Fibroblast of pulmonary artery (primary cell): ENCODE measurements at places on chromosomes 12 and 14.

GRCh38 chr12:22477894-22478287 is 66.5 kb downstream of the C2CD5 start:
- DNase-seq = peak; percentile 79

DNA sequence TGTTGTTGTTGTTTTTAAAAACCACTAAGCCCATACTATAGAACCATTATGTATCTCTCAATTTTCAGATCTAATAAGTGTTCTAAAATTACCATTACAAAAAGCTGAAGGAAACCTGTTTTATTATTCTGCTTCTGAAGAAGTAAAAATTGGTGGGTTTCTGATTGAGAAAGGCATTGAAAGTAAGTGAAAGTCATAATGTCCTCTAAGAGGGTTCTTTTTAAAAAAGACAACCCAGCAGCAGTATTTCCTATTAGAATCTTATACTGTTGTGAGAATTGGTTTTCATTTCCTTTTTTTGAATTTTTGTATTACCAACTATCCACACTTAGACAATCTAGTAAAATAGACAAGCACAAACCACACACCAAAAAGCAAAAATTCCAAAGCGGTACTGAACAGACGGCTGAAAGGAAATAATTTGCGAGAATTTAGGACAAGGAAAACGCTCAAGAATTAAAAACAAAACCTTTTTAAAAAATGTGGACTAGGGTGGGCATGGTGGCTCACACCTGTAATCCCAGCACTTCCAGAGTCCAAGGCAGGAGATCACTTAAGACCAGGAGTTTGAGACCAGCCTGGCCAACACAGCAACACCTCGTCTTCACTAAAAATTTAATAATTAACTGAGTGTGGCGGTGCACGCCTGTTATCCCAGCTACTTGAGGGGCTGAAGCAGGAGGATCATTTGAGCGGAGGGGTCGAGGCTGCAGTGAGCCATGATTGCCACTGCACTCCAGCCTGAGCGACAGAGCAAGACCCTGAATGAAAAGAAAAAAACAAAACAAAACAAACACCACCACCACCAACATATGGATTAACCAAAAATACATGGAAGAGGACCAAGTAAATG is 66.7 kb upstream of the AP4S1 start:
- no peak for DNase-seq

DNA sequence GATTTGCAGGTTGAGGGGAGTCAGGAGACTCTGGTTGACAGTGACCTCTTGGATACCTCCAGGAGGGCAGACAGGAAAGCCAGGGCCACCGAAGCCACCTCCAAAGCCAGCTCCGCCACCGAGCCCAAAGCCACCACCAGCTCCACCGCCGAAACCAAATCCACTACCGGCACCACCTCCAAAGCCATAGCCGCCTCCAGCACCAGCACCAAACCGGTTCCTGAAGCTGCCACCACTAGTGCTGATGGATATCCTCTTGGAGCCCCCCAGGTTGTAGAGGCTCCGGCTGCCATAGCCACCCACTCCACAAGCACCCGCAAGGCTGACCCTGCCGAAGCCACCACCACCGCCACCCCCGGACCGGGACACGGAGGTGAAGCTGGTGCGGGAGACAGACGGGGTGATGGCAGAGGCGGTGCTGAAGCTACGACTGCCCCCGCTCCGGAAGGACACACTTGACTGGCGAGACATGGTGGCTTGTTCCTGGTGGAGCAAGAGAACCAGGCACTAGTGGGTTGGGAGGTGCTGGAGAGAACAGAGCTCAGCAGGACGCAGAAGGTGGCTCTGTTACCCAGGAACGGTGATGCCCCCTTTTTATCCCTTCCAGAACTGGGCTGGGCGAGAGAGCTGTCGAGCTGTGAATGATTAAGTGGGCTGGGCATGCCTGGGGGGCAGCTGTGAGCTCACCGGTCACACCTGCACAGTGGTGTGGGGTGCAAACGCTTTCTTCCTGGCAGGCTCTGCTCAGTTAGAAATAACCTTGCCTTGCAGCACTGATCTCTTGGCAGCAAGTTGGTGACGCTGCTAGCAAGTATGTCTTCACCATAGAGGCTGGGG is at the start of gene KRT5:
KRT5 (minus strand) TSS at position 569 of the 837 bp plus-strand sequence; CDS start at position 471, 98 bp downstream.
- no peak for DNase-seq

- DNase-seq = peak; percentile 21
These were observed 164.2 kb downstream of the CHST11 start for GRCh38 chr12:104620837-104621531.

DNA sequence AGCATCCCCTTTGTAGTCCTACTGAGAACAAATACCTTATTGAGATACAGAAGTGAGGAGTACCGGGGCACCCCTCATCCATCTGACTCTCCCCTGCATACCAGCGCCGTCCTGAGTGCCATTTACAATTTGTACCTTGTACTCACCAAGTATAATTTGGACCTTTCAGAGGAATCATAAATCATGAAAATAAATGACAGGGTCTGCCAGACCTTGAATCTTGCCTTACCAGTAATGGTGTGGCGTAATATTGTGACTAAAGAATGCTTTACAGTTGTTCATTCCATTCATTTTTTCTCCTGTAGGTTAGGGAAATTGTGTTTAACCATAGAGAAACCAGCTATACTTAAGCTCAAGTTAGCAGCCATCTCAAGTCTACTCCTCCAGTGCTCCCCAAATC is 243.7 kb upstream of the RGS6 start:
- peak; percentile 63 for DNase-seq

DNA sequence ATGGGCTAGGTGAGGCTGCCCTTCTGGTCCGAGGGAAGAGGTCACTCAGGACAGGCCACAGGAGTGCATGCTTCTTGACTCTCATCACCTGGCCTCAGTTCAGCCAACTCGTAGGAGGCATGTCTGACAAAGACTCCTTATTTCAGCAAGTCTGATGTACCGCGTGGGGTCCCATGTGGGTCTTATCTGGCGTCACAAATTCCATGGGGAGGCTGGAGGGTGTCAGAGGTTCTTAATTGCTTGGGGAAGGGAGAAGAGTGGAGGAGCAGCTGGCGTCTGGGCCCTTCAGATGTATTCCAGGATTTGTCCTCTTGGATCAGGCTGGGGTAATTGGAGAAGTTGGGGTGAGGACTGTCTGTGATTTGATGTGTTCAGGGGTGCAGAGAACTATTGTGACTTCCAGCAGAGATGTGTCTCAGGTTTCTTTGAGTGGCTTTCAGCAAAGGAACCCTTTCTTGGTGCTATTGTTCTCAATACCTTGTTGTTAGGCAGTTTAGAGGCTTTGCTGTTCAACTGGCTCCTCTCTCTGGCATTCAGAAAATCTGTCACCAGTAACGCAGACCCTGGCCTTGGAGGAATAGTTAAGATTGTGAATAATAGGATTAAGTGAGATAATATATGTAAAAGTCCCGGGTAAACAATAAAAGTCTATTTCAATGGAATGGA is 60.1 kb downstream of the SUSD6 start:
- DNase-seq = no peak

- peak; percentile 64 for DNase-seq
These were observed 5.1 kb upstream of the TNFAIP2 start for GRCh38 chr14:103118018-103118662.

DNA sequence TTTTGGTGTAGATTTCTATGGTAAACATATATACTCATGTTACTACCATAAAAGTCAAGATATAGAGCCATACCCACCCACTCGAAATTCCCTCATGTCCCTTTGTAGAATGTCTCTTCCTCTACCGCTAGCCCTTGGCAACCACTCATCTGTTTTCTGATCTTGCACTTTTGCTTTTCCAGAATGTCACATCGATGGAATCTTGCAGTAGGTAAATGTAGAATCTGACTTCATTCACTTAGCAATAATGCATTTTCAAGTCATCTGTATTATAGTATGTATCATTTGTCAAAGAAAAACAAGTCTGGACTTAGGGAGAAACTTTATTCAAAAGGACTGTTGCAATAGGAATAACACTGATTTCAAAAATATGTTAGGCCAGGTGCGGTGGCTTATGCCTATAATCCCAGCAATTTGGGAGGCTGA is 19.3 kb upstream of the CLEC2D start:
- no peak for DNase-seq

DNA sequence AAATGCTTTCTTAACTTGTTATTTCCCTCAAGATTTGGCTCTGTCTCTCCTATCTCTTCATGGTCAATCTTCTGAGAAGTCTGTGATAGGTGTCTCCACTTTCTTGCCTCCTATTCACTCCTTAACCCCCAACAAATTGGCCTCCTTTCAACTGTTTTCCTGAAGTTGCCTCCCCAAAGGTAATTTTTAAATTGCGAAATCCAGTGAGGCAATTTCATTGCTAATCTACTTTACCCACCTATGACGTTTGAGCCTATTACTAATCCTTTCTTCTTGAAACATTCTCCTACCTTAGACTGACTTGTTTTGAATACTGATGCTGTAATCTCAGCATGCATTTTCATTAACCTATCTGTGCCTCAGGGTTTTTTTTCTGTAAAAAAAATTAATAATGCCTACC is 6.0 kb upstream of the KCNH5 start:
- no peak for DNase-seq

DNA sequence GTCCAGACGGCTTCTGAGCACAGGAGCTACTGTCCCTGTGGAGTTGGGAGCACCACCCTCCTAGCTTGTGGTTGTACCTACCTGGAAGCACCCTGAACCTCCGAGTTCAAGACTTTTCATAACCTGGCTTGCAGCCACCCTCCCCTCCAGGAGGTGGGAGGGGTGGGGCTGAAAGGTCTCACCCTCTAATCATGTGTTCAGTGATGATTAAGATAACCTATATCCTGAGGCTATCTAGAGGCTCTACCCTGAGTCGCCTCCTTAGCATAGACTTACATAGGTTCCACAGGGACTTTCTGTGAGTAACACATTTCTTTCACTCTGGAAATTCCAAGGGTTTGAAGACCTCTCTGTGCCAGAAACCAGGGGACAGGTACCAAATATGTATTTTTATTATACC is 146.5 kb downstream of the CFAP54 start:
- no peak for DNase-seq
